ENCODE measurements at places on chromosomes 6 and 20.

- DNase-seq, result no peak
Measured at GRCh38 chr20:25126204-25127029, 44.5 kb upstream of the VSX1 start.

DNA sequence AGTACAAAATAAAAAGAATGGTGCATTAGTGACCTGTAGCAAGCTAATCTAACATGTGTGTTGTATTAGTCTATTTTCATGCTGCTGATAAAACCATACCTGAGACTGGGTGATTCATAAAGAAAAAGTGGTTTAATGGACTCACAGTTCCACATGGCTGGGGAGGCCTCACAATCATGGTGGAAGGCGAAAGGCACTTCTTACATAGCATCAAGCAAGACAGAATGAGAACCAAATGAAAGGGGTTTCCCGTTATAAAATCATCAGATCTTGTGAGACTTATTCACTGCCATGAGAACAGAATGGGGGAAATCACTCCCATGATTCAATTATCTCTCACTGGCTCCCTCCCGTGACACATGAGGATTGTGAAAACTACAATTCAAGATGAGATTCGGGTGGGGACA is 45.4 kb upstream of the AIG1 start:
- DNase-seq, result no peak

GRCh38 chr20:24911461-24911860 is 37.6 kb upstream of the CST7 start:
- DNase-seq, result no peak

DNA sequence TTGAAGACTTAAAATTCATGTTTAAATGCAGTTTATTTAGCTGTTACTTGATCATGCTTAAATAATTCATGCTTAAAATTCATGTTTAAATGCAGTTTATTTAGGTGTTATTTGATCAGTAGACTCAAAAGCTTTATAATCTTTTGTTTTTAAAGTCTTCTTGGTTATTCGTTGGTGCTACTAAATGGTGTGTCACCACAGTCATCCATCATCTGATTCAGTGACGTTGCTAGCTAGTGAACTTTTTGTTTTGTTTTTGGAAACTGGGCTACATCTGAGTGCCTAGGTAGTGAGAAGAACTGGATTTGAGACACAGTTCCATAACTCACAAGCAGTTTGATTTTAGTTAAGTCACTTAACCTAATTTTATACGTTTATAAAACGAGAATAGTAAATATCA is 20.9 kb downstream of the SCAF8 start:
- no peak for DNase-seq

DNA sequence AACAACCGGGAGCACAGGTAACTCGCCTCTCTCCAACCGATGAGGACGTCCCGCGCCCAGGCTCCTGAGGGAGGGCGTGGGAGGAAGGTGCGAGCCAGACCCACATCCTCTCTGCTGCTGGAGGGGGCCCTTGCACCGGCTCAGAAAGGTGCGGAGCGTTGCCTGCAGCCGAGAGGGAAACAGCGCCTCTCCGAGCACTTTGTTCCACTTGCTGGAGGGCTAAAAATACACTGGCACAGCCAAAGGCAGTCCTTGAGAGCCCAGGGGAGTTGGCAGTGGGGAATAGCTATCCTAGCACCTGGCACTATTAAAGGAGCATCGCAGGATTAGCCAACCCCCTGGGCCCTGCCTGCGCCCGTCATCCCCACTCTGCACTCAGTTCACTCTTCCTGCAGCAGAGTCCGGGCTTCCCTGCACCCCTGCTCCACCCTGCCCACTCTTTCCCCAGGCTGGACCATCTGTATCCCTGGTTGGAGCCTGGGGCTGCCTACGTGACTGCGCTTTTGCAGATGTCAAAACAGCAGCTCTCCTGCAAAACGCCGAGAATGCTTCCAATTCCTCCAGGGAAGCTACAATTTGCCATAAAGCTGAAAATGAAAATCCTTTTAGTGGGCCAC is 108.9 kb downstream of the SNX5 start:
- no peak for DNase-seq

DNA sequence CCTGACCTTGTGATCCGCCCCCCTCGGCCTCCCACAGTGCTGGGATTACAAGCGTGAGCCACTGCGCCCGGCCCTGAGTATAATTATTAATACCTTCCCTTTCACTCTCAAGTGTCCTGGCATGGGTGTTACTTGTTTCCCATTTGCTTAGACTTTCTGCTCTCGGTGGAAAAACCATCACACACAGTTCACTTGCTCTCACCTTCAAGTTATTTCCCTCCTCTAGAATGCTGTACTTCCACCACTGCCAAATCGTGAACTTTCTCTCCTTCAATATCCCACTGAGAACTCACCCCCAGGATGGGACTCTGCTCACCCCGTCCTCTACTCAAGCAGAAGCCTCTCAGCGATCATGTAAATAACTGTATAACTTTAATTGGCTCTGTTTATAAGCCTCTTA is 4.6 kb upstream of the HIVEP1 start:
- DNase-seq, result no peak

GRCh38 chr6:112979830-112980229 is 632.7 kb downstream of the RFPL4B start:
- no peak for DNase-seq

DNA sequence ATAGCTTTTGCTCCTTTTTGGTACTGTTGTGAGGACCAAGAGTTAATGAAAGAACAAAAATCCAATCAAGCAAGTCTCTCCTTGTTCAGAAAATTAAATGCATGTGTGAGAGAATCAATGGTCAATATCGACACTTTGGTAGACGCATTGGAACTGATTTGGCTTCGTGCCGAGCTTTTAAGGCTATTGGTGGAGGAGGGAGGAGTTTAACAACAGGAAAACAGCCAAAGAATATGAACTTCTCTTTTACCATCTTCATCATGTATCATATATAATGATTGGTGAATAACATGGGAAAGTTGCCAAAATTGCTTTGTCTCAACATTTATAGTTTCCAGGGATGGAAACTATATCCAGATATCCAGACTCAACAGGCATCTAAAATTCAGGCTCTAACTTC is 266.5 kb upstream of the CITED2 start:
- no peak for DNase-seq

DNA sequence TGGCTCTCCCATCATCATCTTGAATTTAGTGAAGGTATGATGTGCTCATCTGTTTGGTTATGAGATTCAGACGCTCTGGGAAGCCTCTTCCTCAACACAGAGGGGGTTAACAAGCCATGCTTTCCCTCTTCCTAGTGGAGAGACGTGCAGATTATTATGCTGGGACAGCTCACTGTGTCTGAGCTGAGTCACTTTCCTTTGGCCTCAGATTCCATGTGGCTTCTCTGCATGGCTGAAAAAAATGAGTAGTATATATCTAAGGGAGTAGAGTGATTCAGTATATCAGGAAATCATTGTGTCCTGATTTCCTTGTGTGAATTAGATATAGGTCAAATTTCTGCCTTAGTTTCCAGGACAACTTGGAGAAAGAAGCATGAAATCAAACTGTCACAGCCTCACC is 52.6 kb downstream of the FIG4 start:
- DNase-seq, result no peak

- DNase-seq, result no peak
Measured at GRCh38 chr6:32196682-32197616, 4.5 kb upstream of the GPSM3 start.

GRCh38 chr20:7608250-7608649 is 332.0 kb downstream of the HAO1 start:
- DNase-seq, result no peak

- DNase-seq, result no peak
Measured at GRCh38 chr20:57867807-57868206, 158.0 kb upstream of the PMEPA1 start.

- DNase-seq, result no peak
Measured at GRCh38 chr6:71206089-71206488, 82.5 kb upstream of the OGFRL1 start.
